Right ventricle myocardium superior (tissue), 1 donor: ENCODE measurements at places on chromosomes 12 and 14.

DNA sequence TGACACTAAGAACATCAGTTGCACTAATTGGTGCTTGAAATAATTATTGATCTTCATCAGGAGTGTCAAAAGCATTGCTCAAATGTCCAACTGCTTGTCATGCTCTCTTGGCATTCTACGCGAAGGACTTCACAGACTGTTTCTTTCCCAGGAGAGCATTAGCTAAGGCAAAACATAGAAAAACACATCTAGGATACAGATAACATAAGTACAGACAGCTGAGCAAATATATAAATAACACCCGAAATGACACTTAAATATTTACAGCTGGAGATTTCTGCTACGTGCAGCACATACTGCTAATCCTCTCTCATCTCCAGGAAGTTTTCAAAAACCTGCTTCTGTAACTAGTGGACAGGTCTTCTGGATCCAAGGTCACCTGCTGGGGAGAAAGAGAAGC lies 120.0 kb upstream of the PRMT8 start:
- DNase-seq = no peak

DNA sequence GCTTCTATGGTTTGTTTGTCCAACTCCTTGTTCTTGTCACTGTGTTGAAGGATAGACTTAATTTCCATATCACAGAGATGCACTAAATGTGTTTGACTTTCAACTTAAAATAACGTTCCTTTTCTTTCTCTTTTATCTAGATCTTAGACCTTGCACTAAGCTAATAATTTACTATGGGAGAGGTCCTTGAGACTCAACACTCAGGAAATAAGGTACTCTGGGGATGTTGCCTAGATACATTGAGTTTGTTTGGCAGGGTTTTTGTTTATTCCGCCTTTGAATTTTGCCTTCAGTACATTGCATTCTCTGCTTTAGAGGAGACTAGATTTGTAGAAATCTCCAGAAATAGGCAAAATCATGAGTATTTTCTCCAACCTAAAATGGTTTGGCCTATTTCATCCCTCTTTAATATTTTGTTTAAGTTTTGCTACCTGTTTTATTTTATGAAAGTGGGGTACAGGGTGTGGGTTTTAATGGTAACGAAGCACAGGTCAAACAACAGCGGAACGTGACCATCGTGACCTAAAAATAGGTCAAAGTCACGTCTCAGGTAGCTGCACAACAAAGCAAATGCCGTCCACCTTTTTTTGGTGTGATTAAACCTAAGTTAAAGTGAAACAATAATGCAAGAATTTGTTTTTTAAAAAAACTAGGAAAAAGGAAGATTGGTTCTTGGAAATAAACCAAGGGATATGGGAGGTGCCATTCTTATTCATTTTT lies 115.3 kb upstream of the CPSF6 start:
- DNase-seq = no peak

GRCh38 chr14:45709541-45709940 lies 456.5 kb upstream of the MIS18BP1 start:
- DNase-seq = no peak

- DNase-seq = no peak
Observed at GRCh38 chr12:90199006-90199405, 490.4 kb upstream of the ATP2B1 start.

DNA sequence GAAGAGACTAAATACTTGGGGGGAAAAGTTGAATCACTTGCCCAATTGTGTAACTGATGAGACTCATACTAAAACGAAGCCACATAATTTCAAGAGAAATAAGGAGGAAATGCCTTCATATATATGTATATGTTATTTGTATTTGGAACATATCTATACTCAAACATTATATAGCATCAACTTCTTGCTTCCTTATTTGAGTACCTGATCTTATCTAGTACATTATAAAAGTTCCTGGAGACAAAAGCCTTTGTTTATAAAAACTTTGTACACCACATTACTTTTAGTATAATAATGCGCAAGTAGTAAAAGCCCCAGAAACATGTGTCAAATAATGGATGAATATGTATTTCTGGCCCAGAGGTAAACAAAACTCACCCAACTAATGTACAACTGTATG lies 92.0 kb downstream of the SLC2A13 start:
- no peak for DNase-seq

DNA sequence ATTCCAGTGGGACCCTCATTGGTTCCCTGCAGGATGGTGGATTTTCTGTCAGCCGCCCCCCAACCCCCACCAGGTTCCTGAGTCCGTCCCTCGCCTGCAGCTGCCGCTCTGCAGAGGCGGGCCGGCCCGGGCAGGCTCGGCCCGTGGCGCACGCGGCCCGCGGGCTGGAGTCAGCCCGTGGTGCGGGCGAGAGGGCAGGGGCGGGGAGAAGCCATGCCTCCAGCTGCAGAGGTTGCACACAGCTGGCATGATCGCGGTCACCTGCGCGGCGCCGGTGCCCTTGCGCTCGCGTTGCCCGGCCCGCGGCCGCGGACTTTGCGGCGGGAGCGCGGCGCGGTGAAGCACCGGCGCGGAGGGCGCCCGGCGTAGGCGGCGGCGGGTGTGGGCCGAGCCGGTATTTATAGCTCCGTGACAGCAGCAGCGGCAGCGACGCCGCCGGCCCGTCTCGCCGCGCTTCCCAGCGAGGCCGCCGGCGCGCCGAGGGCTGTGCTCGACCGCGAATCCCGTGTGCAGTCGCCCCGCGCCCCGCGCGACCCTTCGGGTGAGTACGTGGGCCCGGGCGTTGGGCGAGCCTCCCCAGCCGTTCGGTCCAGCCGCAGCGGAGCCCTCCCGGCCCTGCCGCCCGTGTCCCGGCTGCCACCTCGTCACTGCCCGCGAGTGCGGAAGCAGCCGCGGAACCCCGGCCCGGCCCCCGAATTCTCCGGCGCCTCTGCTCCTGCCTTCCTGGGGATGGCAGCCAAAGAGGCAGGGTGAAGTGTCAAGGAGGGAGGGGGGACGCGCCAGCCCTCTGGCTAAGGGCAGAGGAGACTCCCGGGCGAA lies at the start of gene TMEM117:
Gene TMEM117, plus strand, starts transcription at position 426 of the 819 bp plus-strand sequence.
- peak; percentile 89 for DNase-seq

DNA sequence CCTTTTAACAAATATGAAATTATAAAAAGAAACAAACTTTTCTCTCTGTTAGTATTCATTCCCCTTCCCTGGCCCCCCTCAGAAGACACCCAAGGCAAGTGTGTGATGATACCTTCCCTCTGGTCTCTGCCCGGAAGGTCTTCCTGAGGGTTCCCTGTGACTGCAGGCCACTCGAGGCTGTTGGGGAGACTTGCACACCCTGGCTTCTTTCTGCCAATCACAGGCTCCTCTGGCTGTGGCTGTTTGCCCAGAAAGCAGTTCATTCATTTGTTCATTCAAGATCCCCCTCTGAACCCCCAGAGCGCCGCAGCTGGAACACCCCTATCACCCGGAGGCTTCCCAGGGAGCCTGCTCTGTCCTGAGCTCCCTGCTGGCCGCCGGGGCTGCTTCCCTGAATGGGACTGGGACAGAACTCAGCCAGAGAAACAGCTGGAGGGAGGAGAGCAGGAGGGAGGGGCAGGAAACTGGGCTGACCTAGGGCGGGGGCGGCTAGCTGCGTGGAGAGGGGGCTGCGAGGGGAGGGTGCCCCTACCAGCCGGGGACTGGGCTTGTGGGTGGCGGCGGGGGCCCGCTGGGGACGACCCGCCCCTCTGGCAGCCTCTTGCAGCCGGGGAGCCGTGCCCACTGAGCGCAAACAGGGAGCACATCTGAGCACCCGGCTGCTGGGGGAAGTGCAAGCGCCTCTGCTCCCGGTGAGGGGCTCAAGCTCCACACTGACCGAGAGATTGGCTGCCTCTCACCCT lies at the start of gene CMKLR1:
Gene CMKLR1, minus strand, starts transcription at position 397 of the 743 bp plus-strand sequence. CDS start 45,720 bp downstream, outside the sequence.
- peak; percentile 79 for DNase-seq

GRCh38 chr12:44143175-44143574 lies 307.3 kb downstream of the TMEM117 start:
- no peak for DNase-seq

DNA sequence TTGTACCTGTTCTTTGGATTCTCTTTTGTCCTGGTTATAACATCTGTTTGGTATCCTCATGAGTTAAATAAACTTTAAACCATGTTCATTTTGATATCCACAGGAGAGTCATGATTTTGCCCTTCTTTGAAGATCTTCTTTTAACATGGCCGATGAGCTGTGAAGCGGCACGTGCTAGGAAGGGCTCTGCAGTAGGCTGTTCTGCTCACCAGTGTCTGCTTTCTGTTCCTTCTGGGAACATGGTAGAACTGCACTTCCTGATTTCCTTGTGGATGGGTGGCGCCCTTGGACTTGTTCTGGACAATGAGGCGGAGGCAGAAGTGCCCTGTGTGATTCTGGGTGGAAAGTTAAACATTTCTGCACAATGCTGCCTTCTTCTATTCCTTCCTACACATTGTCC lies 138.1 kb downstream of the TMEM132D start:
- DNase-seq = no peak

DNA sequence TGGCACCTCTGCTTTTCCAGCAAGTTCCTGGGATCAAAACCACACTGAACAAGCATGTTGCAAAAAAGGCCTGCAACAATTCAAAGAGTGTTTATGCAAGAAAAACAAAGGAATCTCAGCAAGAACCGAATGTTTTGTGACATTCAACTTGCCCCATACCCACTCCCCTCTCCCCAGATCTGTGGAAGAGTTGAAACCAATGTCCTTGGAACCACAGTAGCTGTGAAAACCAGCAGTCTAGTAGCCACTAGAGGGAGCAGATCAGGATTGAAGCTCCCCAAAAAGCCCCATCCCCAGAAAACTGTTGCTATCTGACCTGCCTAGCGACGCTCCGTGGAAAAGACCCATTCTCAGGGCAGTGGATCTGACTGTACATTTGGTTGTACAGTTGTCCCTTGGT lies 27.1 kb downstream of the PRKAB1 start:
- no peak for DNase-seq

- DNase-seq = no peak
Observed at GRCh38 chr12:93429448-93429847, 12.3 kb downstream of the UBE2N start.

- no peak for DNase-seq
Observed at GRCh38 chr12:128266086-128266485, 884 bp upstream of the TMEM132C start.

- peak; percentile 70 for DNase-seq
Observed at GRCh38 chr12:53500142-53500775, 824 bp upstream of the TARBP2 start.

DNA sequence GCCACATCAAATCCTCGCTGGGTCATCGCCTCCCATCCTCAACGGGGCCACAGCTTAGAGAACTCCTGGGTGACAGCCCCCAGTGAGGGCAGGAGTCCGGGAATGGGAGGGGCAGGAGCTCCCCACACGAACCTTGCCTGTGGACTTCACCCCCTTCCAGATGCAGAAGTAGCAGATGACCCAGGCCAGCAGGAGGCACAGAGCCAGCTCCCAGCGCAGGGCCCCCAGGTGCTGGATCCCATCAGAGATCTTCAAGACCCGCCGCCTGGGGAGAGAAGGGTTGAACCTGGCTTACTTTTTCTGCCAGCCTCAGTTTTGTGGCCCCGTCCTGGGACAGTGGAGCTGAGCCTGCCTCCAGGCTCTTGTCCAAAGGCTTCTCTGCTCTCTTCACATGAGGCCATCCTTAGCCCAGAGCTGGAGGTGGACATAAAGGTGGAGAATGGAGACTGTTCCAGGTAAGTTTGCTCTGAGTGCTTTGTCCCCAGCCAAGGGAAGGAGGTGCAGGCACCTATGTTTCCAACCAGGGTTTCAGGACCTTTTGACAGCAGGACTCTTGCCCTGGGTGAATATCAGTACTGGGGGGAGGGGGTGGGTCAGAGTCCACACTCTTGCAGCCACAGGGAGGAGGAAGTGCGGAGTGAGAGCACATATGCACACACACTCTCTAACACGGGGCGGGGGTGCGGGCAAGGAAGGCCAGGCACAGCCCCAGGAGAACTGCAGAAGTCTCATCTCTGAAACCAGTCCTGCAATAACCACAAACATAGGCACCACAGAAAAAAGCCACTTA lies 23.3 kb upstream of the SLC6A12 start:
- DNase-seq = no peak

DNA sequence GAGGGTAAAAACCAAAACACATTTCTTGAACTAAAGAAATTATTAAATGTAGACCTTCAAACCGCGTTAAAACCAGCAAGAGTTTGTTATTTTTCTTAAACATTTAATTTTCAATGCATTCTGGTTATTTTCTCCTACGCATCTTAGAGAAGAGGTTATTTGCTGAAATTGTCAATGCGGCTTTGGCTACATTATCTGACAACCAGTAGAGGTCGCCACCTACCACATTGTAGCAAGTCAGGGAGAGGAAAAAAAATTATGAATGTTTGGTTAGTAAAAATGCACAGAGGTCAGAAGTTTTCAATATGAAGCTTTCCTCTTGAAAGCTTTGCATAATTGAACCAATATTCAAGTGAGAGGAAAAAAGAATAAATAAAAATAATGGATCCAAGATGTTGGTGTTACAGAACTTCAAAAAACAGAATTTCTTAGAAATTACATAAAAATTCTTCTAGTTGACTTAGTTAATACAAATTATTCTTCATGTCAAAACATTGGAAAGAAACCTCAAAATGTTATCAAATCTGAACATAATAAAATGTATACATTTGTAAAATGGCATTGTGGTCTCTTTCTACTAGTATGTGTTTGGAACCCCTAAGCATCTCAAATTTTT lies 159.4 kb upstream of the TMTC2 start:
- no peak for DNase-seq

DNA sequence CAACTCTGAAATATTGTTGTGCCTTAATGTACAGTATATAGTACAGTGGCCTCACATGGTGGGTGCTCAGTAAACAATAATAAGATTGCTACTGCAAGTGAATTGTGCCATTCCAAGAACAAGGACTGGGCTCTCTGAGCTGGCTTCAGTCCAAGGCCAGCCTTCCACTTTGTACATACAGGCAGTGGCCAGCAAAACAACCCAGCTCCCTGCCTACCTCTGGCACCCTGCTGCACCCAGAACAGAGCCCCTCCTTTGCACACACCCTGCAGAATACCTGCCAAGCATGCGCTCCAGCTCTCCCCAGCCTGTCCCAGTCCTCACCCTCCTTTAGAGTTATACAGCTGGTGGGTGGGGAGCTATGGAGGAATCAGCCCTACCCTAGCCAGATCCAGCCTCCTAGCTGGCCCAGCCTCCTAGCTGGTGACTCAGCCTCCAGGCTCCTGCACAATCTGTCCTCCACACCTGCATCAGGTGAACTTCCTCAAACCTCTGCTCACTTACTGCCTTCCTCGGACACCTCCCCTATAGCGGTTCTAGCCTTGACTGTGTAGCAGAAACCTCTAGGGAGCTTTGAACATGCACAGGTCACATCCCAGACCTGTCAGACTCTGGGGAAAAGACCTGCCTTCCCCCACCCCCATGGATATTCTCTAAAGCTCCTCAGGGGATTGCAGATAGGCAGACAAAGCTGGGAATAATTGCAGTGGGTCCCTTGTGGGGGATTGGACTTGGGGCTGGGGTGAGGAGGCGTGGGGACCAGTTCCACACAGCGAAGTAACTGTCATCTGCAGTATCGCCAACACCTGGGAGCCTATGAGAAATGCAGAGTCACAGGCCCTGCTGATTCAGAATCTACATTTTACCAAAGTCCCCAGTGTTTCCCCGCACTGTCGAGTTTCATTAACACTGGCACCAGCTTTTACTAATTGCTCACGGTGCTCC lies 17.9 kb downstream of the ZDHHC22 start:
- DNase-seq = peak; percentile 69
